Endodermal cell (in vitro differentiated cells): ENCODE measurements at places on chromosomes 4 and X.

GRCh38 chr4:182475539-182475938 is 232.3 kb downstream of the TENM3 start:
- DNase-seq, result no peak

GRCh38 chrX:24672701-24673190 is 21.0 kb upstream of the POLA1 start:
- peak; percentile 60 for DNase-seq

DNA sequence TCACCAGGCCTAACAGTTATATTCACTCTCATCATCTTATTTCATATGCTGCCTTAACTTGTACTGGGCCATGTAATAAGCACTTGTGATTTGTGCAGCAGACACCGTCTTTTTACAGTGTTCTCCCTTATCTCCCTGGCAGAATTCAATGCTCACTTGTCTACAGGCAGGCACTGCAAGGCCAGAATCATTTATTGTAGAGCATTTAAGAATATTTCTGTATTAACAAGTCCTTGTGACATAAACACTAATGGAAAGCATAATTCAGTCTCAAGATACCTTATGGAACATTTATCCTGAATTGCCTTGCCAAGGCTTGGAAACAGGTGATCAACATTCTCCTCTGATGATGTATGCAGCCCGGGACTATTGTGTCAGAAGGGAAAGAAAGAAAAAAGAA is 808.9 kb downstream of the STPG2 start:
- DNase-seq, result no peak

GRCh38 chrX:78687586-78687985 is 28.5 kb upstream of the RTL3 start:
- DNase-seq, result no peak

GRCh38 chr4:24741910-24742309 is 53.5 kb upstream of the SOD3 start:
- DNase-seq, result no peak

DNA sequence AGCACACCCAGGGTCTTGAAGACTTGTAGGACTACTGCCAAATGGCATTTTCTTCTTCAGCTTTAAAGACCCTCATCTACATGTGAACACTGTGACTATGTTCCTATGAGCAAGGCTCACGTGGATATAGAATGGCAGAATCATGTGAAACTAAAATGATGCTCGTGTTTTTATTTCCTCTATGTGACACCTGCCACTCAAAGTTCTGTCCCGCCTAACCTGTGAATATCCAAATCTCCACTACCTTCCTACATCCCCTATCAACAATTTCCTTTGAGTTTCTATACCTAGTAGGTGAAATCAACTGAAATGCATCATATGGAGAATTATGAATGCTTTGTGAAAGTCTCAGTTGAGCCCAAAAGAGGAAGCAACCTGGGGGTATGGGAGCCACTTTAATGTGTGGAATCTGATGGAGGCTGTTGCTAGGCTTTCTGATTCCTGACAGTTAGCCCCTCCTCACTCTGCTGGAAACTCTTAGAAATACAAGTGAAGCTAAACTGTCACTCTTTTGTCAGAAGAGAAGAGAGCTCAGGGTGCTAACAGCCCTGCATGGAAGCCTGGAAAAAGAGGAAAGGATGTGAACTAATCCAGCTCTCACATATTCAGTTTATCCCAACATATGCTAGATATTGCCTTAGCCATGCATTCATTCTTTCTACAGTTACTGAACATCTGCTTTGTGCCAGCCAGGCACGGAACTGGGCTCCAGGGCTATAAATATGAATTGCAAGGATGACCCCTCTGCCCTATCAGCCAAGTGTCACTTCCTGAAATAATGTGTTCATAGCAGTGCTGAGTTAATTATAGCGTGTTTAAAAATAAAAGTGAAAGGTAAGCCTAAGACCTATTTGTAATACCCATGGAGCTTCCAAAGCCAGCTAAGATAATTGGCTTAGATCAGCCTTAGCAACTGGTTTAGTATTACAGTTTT is 11.0 kb downstream of the LHFPL1 start:
- peak; percentile 68 for DNase-seq

DNA sequence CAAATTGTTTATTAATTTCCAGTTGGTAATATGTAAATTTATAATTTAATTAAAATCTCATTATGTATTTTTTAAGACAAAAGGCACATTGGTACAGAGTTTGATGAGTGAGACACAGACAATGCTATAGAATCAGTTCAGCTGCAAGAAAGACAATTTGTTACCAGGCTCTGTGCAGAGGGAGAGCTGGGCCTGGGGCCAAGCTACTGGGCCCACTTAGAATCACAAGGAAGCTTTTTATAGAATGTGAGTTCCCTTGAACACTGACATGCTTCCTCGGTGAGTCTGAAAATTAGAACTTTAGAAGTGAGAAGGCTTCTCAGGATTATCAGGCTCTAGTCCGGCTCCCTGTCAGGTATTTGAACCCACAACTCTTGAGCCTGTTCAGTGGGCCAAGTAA is 129.0 kb downstream of the AFF2 start:
- DNase-seq, result no peak

DNA sequence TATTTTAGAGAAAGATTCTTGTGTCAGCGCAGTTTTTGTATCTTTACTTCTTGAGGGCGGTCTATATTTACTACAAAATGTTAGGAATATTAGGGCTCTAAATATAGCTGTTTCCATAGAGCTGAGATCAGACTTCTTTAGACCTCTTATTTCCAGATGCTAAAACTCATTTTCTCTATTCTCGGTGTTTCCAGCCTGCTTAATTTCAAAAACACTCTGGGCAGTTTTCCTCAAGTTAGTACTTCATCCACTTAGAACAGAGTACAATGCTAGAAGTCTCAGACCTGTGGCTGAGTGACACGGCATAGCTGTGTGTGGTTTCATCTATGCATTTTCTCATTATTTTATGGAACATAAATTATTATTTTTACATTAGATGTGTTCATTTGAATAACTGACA is 346.6 kb downstream of the PABPC4L start:
- no peak for DNase-seq

DNA sequence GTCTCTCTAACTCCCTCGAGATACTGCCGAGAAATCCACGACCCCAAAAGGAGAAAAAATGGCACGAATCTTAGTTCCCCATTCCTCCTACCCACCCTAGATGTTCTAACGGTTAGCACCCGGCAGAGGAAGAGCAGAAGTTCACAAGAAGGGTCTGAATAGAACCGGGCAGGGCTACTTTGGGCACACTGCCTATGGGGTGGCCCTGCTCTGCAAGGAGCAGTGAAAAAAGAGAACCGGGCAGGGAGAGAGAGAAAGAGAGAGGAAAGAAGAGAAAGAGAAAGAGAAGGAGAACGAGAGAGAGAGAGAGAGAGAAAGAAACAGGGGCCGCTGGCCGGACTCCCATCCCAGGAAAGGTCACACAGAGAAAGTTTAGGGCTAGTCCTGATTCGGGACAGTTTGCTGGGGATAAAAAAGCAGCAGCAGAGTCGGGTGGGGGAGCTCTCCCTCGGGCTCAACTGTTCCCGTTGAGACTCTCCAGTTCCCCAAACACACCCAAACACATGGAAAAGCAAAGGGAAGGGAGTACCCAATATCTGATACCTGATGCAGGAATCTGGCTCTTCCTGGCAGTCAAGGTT is 468 bp downstream of the GLA start:
- DNase-seq, result peak; percentile 50

DNA sequence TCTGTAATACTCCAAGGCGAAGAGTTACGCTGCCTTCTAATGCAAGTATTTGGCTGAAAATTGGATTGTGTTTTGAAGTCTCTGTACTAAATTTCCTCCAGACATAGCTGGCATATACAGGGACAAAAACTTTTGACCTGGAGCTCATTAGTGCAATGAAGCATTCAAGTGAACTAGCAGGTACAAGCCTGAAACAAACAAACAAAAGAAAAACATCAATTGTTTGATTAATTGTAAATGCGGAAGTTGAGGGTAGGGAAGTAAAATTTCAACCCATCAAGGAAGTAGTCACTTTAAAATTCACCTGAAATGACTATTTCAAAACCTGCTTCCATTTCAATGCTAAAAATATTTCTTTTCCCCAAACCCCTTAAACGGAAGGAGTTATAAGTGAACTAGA is 516.3 kb upstream of the ATOH1 start:
- DNase-seq, result no peak

DNA sequence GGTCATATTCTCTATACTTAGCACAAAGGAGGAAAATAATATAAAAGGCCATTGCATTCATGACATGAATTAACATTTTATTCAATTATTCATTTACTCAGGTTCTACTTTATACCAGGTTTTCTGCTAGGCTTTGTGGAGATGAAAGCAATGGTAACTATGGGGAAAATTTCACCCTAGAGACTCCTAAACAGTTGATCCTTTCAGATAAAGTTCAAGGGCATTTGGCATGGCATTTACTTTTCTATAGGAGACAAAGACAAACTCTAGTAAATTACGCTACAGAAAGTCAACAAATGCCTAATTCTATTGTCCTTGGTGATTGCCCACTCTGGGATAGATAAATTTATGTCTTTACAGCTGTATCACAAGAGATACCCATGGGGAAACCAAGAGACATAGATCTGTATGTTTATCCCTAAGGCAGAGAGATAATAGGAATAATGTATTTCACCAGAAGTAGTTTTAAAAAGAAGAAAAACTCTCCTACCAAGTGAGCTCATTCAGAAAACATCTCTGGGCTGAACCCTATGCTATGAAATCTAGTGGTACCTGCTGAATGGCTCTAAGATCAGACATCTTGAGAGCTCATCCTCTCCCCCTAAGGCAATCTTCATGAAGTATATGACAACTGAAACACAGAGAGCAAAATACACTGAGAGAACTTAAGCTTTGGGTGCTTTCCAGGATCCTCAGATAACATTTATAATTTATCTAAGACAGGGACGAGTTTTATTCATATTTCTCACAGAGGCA is 316.7 kb downstream of the ANTXR2 start:
- DNase-seq, result no peak

- DNase-seq, result no peak
These were observed 271.9 kb downstream of the GPM6A start for GRCh38 chr4:175540151-175540550.
